ENCODE measurements at places on chromosomes 4 and X.

- no peak for DNase-seq
Measured at GRCh38 chrX:2642791-2643190, 48.3 kb upstream of the CD99 start.

DNA sequence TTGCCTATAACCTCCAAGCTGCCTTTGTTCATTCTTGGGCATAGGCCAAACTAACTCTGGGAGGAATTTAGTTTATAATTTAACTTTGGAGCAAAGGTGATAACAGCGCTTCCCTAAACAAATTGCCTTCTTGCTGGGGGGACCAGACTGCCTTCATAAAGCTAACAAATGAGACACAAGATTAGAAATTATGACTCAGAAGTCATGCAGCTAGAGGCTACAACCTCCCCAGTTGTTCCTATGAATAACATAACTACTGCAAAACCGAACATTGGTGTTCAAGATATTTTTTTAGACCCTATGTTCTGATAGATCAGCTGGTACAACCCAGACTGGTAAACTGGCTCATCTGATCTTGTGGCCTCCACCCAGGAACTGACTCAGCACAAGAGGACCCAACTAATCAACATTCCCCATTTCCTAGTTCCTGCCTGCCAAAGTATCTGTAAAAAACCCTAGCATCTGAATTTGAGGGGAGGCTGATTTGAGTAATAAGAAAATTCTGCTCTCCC, 22.0 kb upstream of the TMPRSS11B start:
- DNase-seq, result no peak

- DNase-seq, result no peak
Measured at GRCh38 chr4:144649646-144650045, 3.7 kb downstream of the HHIP start.

- peak; percentile 10 for DNase-seq
Measured at GRCh38 chrX:46704767-46705386, 54.0 kb downstream of the SLC9A7 start.

All from activated CD4-positive, alpha-beta T cell treated with anti-CD3 and anti-CD28 coated beads for 4 hours (primary cell).